ENCODE measurements at places on chromosomes 11 and 22. TPM values are rescaled to one million over a fixed set of nuclear protein-coding genes. Genes with fewer than 3 reads are reported as not detected.

- DNase-seq = no peak
These were observed 729.8 kb upstream of the ANO3 start for GRCh38 chr11:25602149-25602548.

LDHAL6A gene
- total RNA-seq = not detected

DNA sequence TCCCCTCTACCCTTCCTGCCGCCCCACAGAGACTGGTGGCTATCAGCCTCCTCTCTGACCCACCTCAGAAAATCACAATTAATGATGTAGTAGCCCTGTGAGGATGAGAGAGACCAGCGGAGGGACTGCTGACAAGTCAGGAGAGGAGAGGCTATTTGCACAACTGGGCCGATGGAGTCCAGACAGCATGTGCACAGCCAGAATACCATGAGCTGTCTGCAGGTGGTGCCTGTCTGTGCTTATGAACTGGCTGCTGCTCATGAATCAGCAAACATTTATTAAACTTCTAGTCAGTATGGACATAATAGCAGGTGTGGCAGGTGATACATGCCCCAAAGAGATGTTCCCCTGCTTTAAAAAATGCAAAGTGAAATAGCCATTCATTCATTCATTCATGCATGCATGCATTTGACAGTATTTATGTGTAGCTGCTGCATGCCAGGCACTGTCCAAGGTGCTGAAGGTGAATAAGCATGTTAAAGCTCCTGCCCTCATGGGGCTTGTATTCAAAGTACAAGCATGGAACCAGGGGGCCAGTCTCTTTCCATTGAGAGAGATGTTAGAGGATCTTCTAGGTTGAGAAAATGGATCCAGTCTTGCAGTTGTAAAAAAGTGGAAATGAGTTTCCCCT, 141.3 kb downstream of the GRIK4 start:
- no peak for DNase-seq

DNA sequence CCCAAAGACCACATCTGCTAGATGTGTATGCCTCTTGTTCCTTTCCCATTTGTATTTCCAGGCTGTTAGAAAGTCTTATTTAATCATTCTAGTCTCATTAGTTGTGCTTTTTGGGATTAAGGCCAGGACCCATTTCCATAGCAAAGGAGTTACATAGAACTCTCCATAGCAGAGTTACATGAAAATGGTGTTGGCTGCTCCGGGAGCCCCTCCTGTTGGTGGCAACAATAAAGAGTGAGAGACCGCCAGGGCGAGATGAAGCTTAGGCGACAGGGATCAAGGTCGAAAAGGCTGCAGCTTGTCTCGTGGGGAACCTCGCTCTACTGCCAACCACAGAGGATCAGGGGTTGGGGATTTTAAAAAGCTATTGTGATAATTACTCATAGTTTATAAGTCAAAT, 58.3 kb downstream of the GRIK4 start:
- DNase-seq = peak; percentile 21

ACR gene
- 1.6 TPM for total RNA-seq

DNA sequence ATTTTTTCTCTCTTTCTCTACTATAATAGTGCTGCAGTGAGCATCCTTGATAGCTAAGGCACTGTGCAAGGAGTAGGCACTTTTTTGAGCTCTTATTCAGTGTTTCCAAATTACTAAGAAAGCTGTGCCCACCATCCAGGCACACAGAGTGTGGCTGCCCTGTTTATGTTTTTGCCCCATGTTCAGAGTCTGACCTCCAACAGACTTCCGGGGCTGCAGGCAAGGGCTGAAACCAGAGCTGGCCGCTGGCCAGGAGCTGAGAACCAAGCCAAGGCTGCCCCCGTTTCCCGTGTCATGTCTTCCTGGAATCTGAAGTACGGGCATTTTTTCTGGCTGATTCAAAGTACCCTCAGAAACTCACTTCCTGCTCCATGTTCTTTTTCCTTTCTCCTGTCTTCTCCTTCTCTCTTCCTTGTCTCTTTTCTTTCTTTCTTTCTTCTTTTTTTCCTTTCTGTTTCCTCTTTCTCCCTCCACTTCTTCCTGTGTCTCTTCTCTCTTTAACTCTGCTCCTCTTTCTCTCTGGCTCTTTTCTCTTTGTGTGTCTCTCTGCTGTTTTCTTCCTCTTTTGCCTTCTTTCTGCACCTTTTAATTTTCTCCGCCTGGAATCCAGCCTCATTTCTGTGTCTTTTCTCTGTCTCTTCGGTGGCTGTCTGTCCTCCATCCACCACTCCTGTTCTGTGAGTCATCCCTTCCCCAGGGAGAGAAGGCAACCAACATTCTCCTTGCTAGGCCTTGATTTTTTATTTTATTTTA, 17.0 kb upstream of the KCTD14 start:
- peak; percentile 88 for DNase-seq

- no peak for DNase-seq
These were observed 33.0 kb downstream of the CECR2 start for GRCh38 chr22:17402293-17402692.

SMTNL1 gene
- total RNA-seq = not detected

DNA sequence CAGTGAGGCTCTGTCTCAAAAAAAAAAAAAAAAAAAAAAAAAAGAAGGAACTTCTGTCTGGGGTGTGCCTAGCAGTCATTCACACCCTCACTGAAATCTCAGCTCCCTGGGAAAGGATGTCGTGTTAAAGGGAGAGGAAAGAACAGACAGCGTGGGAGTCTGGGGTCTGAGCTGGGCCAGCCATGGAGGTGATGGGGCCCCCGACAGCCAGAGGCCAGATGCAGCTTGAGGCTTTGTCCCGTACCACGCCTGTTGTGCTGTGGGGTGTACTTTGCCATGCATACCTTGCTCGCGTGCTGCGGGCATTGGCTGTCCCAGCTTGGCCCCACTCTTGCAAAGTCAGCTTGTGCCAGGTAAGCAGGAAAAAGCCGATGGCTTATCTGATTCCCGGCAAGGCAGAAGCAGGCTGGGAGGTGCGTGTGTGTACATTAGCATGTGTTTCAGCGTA, 4.6 kb downstream of the SYT12 start:
- DNase-seq = no peak

DNA sequence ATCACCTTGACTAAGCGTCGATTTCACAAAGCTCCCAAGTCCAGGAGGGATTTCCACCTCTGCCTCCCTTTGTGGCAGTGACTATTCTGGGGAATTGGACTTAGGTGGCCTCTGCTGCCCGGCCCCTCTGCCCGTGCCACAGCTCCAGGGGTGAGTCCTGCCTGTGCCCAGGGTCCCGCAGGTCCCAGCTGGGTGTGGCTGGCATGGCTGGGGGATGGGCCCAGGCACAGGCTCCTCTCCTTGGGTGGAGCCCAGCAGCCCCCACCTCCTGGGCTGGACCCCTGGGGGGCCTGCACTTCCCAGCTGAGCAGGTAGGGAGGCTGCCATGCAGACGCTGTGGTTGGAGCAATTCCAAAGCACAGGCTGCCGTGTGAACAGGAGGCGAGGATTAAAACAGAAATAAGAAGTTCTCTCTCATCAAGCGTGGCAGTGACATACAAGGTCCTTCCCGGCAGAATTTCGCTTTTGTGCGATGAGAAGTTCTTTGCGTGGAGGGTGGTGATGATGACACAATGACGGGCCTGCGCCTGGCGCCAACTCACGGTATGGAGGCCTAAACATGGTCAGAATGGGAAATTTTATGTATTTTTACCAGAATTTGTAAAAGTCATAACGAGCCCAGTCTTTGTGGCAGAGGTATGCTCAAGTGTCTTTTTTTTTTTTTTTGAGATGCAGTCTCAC, 107.3 kb downstream of the BRD1 start:
- DNase-seq = no peak

PARVG gene
- 29.7 TPM for total RNA-seq

DNA sequence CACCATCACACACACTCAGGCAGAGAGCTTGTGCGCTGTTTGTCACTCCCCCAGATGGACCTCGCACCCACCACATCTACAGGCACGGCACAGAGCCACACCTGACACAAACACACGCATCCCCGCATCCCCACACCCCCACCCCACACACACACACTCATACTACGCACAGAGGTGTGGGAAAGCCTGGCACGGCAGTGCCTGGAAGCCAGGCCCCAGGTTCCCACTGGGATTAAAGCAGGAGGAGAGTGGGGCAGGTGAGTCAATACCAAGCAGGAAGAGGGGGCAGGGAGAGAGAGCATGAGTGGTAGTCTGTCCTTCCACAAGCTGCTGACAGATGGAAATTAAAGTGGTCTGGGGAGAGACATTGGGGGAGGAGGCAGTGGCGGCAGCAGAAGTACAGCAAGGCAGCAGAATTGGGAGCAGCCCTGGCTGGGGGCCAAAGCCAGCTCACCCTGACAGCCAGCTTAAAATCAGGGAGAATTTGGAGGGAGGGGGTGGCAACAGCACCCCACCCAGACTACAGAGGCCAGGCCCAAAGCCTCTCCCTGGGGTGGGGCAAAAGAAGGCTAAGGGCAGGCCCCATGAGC, 20.7 kb downstream of the TNKS1BP1 start:
- no peak for DNase-seq

- DNase-seq = no peak
These were observed 5.5 kb downstream of the GP1BB start for GRCh38 chr22:19728836-19729235.

- DNase-seq = no peak
These were observed 247.9 kb downstream of the FAM76B start for GRCh38 chr11:95541715-95542114.

BCO2 gene
- total RNA-seq = 9.1 TPM

GRCh38 chr22:36386351-36386899, 1.3 kb downstream of the MYH9 start:
- peak; percentile 80 for DNase-seq

GRCh38 chr22:37571258-37571991, 8.5 kb downstream of the LGALS2 start:
- DNase-seq = no peak

GRCh38 chr11:126997641-126998040, 2.9 kb downstream of the KIRREL3 start:
- no peak for DNase-seq

- no peak for DNase-seq
These were observed 25.0 kb upstream of the TMPRSS4 start for GRCh38 chr11:118051611-118052461.
